ENCODE measurements at places on chromosomes 13 and 19.

GRCh38 chr19:33750587-33751435 is 45.9 kb upstream of the KCTD15 start:
- no peak for DNase-seq

DNA sequence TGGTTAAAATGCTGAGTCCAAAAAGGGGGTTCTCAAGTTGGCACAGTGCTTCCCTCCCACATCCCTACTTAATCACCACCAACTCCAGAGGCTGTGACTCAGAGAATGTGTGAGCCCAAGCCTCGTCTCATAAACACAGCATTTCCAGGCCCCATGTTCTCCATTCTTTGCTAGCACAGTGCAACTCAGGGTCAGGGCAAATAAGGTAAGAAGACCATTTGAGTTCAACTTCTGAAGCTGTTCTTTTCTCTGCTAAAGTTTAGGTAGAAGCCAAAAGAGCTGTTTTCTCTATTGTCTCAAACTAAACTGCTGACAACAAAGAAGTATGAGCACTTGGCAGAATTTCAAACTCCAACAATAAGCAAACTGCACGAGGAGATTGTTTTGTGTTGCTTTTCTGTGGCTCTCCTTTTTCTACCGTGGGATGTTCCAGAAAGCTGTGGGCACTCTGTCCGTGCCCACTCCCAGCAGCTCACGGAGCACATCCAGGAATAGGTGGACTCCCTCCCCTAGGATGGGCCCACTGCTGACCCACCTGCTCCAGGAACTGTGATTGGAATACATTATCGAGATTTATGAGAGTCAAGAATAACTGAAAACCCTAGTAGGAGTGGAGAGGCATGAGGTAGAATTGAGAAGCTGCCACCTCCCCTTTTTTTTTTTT is 494.3 kb downstream of the COG6 start:
- DNase-seq, result no peak

GRCh38 chr13:33349986-33350826 is 64.7 kb upstream of the STARD13 start:
- peak; percentile 56 for DNase-seq

DNA sequence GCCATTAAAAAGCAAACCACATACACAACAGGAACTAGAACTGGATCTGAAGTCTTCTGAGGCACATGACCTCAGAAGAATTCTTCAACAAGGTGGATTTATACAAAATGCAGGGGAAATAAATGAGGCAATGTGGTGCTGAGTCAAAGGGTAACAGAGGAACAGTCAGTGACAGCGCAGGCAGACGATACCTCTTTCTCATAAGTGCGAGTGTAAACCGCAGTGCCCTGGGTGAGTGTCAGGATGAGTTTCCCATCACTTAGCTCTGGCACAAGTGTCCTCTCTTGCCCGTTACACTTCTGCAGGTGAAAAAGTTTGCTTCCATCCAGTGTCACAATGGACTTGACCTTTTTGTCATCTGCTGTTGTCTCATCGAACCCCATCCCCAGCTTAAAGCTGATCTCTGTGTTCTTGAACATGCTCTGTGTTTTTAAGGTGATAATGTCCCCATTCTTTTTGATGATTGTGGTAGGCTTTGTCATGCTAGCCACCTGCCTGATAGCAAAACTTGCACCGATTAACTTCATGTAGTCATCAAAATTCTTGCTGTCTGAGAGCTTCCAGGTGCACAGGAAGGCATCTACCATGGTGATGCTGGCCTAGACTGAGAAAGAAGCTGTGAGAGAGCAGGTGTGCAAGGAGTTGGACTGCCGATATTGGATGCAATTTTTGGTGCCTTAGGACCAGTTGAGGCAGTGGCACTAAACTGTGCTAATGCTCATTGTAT is 97.3 kb downstream of the AKAP11 start:
- DNase-seq, result no peak

- DNase-seq, result no peak
These were observed at the start of gene CYP4F12 for GRCh38 chr19:15672580-15673175. Gene CYP4F12 (plus strand): TSS chr19:15673087. CDS start chr19:15673530, 443 bp downstream.

GRCh38 chr13:36552334-36552733 is 120.0 kb downstream of the CCNA1 start:
- no peak for DNase-seq

GRCh38 chr13:24627090-24627714 is 53.0 kb upstream of the ATP12A start:
- no peak for DNase-seq

GRCh38 chr19:54967611-54968010 is 1.4 kb downstream of the NLRP2 start:
- no peak for DNase-seq

DNA sequence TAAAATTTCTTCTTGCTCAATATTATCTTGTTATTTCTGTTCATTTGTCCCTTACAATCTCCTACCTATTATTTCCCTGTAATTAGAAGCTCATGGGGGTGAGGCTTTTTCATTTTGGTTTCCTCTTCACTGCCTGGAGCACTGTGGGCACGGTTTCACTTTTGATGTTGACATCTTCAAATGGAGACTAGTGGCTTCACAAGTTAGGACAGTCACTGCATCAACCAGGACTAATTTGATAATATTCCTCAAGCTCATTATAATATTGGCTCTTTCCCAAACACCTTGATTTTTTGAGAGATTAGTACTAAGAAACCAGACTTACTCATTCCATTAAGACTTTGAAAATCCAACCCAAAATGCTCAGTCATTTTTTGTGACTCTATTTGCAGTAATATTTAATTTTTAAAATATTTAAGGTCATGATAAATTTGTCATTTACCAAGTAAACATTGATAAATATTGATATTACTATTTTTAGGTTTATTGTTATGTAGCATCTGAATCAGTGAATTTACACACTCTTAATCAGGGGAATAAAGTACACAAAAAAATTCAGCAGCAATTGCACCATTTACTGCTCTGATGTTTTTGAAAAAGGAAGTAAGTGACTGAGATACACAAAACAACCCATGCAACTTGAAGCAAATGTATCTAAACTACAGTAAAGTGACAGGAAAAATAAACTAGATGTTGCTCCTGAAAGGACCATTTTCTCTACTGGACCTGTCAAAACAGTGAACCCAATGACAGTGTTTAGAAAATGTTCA is 28.8 kb upstream of the RCBTB2 start:
- no peak for DNase-seq

DNA sequence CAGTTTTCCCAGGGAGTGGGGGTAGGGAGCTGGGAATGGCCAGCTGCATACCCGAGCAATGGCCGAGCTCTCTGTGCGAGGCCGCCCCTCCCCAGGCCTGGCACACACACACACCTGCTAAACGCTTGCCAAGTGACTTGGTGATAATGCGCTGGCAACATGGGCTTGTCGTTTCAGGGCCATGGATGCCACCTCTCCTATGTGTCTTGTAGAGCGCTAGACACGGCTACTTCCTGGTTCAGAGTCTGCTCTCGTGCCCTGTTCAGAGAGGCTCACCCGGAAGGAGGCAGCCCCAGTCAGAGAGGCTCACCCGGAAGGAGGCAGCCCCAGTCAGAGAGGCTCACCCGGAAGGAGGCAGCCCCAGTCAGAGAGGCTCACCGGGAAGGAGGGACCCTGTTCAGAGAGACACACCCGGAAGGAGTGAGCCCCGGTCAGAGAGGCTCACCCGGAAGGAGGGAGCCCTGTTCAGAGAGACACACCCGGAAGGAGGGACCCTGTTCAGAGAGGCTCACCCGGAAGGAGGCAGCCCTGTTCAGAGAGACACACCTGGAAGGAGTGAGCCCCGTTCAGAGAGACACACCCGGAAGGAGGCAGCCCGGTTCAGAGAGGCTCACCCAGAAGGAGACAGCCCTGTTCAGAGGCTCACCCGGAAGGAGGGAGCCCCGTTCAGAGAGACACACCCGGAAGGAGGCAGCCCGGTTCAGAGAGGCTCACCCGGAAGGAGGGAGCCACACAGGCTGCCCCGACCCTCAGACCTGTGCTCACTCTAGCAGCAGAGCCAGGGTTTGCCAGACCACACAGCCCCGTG is 4.2 kb downstream of the ADPRHL1 start:
- no peak for DNase-seq

DNA sequence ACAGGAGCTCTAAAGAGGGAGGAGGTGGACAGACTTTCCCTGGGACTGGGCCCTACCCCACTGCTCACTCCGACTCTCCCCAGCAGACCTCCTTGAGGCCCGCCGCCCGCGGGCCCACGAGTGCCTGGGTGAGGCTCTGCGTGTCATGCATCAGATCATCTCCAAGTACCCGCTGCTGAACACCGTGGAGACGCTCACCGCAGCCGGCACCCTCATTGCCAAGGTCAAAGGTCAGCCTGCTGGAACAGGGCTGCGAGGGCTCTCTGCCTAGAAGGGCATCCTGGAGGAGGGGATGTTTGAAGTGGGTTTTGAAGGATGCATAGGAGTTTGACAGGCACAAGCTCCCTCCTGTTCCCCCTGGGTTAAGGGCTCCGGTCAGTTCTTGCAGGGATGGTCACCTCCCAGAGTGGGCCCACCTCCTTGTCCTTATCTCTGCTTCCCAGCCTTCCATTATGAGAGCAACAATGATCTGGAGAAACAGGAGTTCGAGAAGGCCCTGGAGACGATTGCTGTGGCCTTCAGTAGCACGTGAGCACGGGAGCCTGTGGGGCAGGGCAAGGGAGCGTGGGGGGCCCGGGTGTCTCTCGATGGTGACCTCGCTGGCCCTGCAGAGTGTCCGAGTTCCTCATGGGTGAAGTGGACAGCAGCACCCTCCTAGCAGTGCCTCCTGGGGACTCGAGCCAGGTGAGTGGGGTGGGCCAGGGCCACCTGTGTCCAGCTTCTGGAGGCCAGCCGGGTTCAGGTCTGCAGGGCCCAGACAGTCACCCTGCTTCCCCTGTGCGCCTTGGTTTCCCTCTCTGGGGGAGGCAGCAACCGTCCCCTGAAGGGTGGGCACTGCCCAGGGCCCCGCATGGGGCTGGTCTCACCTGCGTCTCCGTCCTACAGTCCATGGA is 6.3 kb downstream of the ARHGAP45 start:
- no peak for DNase-seq

DNA sequence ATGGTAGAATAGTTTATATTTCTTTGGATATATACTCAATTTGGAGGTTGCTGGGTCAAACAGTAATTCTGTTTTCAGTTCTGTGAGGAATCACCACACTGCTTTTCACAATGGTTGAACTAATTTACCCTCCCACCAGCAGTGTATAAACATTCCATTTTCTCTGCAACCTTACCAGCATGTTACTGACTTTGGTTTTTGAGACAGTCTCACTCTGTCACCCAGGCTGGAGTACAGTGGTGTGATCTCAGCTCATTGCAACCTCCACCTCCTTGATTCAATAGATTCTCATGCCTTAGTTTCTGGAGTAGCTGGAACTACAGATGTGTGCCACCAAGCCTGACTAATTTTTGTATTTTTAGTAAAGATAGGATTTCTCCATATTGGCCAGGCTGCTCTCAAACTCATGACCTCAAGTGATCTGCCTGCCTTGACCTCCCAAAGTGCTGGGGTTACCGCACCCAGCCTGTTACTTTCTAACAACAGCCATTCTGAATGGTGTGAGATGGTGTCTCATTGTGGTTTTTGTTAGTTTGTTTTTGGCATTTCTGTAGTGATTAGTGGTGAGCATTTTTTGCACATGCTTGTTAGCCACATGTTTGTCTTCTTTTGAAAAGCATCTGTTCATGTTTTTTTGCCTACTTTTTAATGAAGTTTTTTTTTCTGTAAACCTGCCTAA is 12.5 kb downstream of the ZNF714 start:
- no peak for DNase-seq

DNA sequence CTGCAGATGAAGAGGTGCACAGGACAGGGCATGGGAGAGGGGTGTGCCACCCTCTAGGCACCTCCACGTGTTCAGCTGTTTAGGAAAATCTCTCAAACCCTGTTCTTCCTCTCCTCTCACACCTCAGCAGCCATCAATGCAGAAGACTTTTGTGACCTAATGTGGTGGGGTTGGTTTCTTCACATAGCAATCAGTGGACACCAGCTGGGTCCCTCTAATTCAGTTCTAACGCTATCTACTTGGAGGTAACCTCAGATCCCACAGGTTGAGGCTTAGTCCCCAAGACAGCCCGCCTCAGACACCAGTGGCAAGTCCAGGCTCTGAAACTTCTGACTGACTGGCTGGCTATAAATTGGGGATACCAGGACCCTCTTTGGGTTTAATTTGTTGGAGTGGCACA is 69.9 kb upstream of the ANKRD10 start:
- DNase-seq, result no peak

DNA sequence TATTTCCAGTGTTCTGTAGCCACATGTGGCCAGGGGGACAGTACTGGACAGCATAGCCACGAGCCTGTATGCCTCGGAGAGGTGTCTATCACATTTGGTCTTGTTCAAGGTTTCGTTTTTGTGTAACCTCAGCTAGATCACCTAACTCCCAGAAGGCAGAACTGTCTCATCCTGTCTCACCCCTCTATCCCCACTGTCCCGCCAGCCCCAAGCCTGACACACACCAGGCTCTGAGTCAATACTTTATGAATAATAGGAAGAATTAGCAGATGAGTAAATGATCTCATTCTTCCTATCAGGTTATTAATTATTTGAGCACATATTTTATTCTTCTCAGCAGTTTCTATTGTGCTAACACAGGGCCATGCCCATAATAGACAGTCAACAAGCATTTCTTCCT is 132.2 kb downstream of the NUFIP1 start:
- no peak for DNase-seq

DNA sequence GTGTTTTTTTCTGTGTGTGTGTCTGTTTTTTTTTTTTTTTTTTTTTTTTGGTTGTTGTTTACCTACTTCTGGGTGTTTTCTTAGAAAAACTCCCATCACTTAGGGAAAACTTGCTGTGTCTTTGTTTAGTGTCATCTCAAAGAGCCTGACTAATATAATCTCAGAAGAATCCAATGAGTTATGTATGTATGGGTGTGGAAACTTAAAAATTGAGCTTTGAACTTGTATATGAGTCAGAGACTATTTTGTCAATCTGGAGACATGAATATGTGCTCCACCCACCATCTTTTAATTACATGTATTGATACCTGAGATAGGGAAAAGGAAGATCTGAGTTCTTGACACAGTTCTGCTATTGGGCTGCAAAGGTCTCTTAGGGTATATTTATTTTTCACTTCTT is 140.7 kb upstream of the SPRY2 start:
- DNase-seq, result no peak

- DNase-seq, result no peak
These were observed 7.0 kb downstream of the KLF5 start for GRCh38 chr13:73065665-73066340.

- DNase-seq, result no peak
These were observed 32.8 kb downstream of the TMEM161A start for GRCh38 chr19:19105365-19106055.

DNA sequence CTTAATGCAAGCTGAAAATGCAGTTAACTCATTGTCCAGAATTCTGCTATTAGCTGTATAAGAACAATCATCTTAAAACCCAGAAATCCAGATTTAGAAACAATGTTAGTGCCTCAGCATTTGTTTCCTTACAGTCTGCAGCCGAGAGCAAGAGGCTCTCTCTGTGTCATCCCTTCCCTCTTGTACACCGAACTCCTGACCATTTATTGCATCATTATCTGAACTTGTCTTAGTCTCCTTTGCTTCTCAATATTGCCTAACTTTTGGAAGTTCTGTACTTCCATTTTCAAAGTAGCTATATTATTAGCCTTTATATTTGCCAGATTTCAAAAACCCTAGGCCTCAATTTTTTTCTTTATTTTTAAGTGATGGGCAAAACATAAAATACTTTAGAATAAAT is 27.1 kb downstream of the RNASEH2B start:
- DNase-seq, result no peak

GRCh38 chr13:78036841-78037240 is 118.2 kb upstream of the EDNRB start:
- no peak for DNase-seq

GRCh38 chr19:42281146-42281826 is 12.2 kb downstream of the CIC start:
- peak; percentile 78 for DNase-seq

All from C1 segment of cervical spinal cord (tissue), 14 donors.